Kidney (tissue), 22 donors: ENCODE measurements at places on chromosomes 11 and 22.

DNA sequence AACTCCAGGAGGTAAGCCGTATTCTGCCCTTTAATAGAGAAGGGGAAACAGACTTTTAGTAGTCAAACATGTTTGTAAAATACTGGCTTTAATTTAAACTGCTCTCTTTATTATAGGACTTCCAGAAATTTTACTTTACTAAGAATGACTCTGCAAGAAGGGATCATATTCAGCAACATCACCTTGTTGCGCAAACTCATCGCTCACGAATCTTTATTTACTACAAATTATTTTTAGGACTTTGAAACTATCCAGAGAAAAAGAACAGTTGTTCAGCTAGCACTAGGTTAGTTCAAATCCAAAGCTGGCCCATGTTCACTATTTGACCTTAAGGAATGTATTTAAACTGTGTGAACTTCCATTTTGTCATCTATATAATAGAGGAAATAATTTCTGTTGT, 498.3 kb upstream of the TENM4 start:
- no peaks in the 10 kb centered on the region for H3K4me1 ChIP-seq
- H3K36me3 ChIP-seq, result no peaks in the 10 kb centered on the region
- no peak overlapping the region for H3K4me3 ChIP-seq
- DNase-seq, result no peak

- no peak overlapping the region for H3K27ac ChIP-seq
- no peaks in the 10 kb centered on the region for H3K4me1 ChIP-seq
- H3K27me3 ChIP-seq, result no peaks in the 10 kb centered on the region
- H3K4me3 ChIP-seq, result no peak overlapping the region
These were observed 133.3 kb downstream of the ST3GAL4 start for GRCh38 chr11:126488591-126489370.

GRCh38 chr22:44639891-44640617, 62.0 kb upstream of the PRR5 start:
- no peaks in the 10 kb centered on the region for H3K36me3 ChIP-seq
- H3K4me1 ChIP-seq, result peaks cover 2% of the 10 kb centered on the region
- no peaks in the 10 kb centered on the region for H3K27me3 ChIP-seq
- DNase-seq, result no peak

GRCh38 chr22:49551897-49552614, 275.6 kb downstream of the BRD1 start:
- no peak for DNase-seq
- no peak overlapping the region for H3K27ac ChIP-seq
- H3K36me3 ChIP-seq, result no peaks in the 10 kb centered on the region
- no peaks in the 10 kb centered on the region for H3K4me1 ChIP-seq
- H3K4me3 ChIP-seq, result no peak overlapping the region

DNA sequence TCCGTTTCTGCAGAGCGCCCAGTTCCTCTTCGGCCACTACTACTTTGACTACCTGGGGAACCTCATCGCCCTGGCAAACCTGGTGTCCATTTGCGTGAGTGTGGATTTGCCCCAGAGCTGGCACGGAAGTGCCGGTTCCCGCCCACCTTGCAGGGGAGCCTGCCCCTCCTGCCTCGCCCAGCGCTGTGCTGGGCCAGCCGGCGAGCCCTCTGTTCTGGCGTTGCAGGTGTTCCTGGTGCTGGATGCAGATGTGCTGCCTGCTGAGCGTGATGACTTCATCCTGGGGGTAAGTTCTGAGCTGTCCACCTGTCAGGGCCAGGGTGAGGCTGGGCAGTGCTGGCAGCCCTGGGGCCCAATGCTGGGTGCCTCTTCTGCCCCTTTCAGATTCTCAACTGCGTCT, 29.8 kb downstream of the TPCN2 start:
- H3K27me3 ChIP-seq, result no peaks in the 10 kb centered on the region
- H3K4me3 ChIP-seq, result no peak overlapping the region
- peaks cover 51% of the 10 kb centered on the region for H3K36me3 ChIP-seq
- no peak for DNase-seq

- no peaks in the 10 kb centered on the region for H3K36me3 ChIP-seq
- no peak overlapping the region for H3K4me3 ChIP-seq
- DNase-seq, result no peak
These were observed 3.0 kb downstream of the TTC12 start for GRCh38 chr11:113317339-113317738.
